Cerebellar cortex (tissue), 1 donor: ENCODE measurements at places on chromosomes 3 and 15.
A peak's percentile ranks its signal among the peaks of the same experiment; 100 is the strongest.

GRCh38 chr3:38004415-38005075, 14.0 kb downstream of the VILL start:
- DNase-seq, result peak; percentile 79

GRCh38 chr15:92116330-92116729, 262.8 kb downstream of the SLCO3A1 start:
- DNase-seq, result no peak

- no peak for DNase-seq
These were observed 19.0 kb downstream of the MESD start for GRCh38 chr15:80970658-80971057.

GRCh38 chr15:40990080-40990479, 36.8 kb downstream of the CHAC1 start:
- DNase-seq, result no peak

DNA sequence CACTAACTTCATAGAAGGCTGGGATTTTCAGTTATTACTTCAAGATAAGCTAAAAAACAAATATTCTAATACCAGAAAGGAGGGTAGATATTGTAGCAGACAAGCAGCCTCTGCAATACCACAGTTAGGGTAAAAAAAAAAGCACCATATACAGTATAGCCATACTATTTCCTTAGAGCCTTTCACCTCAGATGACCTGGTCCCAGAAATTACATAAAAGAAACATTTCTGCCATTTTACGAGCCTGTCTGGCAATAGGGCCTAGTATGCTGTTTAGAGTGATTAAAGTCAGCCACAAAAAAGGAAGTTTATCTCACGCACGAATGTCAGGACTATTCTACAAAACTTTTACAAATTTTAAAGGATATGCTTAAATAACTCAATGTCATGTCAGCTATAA, 1016.6 kb downstream of the PLOD2 start:
- no peak for DNase-seq

- peak; percentile 77 for DNase-seq
These were observed 15.5 kb downstream of the ZIC4 start for GRCh38 chr3:147390589-147391569.

DNA sequence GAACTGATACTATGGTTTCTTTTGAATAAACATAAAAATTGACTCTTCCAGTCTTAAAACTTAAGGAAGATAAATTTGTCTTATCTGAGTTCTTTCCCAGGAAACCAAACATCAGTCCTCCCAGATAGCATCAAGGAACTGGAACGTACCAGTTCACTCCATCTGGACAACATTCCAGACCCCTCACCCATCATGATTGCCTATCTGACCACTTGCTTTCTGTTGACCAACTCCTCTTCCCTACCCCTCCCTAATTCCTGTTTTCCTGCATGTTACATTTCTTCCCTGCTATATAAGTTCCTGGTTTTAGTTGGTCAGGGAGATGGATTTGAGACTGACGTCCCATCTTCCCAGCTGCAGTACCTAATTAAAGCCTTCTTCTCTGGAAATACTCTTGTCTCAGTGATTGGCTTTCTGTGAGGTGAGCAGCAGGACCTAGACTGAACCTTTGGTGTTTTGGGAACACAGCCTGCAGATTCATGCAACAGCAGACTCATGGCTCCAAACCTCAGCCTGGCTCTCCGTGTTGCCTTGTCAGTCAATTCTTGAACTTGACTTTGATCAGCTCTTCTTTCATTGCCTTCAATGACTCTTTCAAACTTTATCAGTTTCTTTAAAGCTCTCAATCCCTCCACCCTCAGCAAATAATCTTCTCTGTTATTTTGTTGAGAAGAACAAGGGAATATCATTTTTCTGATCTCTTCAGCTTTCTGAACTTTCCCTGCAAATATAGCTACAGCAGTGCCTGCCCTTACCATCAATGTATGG, 123.6 kb downstream of the RPL22L1 start:
- no peak for DNase-seq
